ENCODE measurements at places on chromosomes 16 and 17. TPM values are rescaled to one million over a fixed set of nuclear protein-coding genes. Genes with fewer than 3 reads are reported as not detected.

Gene MYH1
- not detected for total RNA-seq

Gene OR1F1
- not detected for total RNA-seq

- no peak for DNase-seq
Observed at GRCh38 chr17:79549141-79549915, 61.5 kb downstream of the RBFOX3 start.

DNA sequence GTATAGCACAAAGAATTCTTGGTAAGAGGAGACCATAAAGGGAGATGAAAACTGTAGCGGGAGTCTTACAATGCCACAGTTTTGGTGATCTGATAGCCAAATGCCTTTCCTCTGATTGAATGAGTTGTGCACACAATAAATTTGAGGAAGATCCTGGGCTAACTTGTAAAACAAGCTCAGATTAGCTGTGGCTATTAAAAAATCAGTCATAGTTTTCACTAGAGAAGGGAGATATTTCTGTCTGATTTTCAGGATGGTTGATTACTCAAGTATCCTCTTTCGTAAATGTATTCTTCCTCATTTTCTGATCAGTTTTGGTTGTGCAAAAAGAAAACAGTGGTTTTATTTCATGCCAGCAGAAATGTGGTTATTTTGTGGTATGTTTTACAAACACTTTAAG, 9.1 kb upstream of the METTL9 start:
- DNase-seq, result peak; percentile 57

DNA sequence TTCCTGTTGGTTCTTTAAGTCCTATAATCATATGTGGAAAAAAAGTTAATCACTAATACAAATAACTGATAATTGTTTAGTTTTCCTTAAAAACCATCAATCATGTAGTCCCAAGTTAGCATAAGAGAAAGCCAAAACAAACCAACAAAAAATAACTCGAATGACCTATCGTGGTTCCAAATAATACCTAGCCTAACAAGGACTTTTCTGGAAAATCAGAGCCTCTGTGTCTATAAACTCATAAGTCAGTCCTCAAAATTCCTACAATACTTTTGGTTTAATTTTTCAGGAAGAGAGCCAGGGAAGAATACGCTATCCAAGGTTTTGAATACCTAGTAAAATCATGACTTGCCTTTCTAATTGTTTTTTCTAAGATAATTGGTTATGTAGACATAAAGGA, 975.3 kb upstream of the SOX9 start:
- DNase-seq, result no peak

DNA sequence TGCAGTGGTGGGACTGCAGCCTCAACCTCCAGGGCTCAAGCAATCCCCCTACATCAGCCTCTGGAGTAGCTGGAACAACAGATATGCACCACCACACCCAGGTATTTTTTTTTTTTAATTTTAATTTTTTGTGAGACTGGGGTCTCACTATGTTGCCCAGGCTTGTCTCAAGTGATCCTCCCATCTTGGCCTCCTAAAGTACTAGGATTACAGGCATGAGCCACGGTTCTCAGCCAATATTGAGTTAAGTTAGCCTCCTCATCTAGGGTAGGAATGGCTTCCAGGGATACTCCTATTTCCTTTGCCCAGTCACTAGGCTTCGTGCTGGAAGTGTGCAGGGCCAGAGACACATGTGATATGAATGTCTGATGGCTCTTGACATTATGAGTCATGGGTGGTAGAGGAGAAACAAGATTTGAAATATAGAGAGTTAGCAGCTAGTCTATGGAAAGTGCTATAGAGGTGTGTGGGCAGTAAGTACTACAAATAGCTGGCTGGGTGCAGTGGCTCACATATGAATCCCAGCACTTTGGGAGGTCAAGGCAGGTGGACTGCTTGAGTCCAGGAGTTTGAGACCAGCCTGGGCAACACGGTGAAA, 8.0 kb upstream of the HES7 start:
- peak; percentile 77 for DNase-seq

DNA sequence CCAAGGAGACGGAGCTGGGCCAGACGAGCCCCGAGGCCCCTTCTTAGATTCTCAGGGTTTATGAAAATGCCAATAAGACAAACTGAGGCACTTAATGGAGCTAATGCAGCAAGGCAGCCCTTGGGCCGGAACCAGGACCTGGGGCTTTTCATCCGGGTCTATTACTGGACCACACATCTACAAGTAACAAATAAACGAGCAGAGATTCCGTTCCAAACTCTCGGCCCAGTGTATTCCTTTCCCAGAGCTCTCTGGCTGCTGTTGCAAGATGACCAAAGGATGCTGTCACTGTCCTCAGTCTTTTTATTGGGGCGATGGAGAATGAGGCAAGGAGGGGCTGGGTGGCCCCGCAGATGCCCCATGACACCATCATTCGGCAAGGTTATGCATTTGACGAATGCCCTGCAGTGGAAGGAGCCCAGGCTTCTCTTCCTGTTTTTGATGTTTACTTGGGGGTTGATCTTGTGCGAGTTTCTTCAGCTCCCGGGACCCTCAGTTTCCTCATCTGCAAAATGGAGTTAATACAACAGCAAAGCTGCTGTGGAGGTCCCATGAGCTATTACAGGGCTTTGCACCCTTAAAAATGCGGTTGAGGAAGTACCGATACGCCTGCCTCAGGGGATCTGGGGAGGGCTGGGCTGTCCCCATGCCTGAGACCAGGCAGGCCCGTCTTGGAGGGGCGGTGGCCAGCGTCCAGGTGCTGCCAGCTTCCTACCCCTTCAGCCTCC, 1.1 kb upstream of the NTN1 start:
- DNase-seq, result no peak

GRCh38 chr16:15919331-15919730, 30.1 kb upstream of the ABCC1 start:
- peak; percentile 42 for DNase-seq

DNA sequence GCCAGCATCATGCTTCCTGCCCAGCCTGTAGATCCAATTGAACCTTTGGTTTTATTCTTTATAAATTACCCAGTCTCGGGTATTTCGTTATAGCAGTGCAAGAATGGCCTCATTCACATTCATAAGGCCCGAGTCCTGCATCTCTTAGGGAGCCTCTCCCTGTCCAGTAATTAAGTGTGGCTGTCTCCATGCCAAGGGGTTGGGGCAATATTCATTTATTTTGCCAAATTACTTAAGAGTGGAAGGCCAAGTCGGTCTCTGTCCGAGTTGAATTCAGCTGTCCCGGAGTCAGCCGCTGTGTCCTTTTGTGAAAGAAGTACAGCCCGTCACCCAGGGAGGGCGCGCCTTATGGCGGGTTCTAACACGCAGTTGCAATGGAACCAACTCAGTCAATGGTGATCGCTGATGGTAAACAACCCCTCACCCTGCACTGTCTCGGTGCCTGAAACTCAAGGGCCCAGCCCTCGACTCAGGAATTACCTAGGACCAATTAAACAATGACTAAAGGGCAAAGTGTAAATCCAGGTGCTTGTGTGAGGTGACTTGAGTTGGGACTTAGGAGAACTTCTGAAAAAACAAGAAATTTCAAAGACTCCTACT, 22.2 kb downstream of the KIAA0513 start:
- no peak for DNase-seq

DNA sequence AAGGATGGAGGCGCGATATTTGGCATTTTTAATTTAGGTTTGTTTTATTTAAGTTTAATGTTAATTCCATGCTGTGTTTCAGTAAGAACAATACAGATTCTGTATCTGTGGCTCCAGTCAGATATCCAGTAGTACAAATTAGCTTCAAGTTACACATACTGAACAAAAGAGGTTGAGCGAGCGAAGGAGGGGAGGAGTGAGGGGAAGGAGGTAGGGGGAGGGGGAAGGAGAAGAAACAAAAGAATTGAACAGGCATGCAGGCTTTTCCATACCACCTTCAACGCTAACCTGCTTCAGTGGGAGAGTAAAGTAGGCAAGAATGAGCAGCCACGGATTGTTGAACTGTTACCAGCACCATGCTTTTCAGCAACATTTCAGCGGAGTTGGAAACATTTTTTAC, 55.5 kb downstream of the YWHAE start:
- DNase-seq, result no peak

DNA sequence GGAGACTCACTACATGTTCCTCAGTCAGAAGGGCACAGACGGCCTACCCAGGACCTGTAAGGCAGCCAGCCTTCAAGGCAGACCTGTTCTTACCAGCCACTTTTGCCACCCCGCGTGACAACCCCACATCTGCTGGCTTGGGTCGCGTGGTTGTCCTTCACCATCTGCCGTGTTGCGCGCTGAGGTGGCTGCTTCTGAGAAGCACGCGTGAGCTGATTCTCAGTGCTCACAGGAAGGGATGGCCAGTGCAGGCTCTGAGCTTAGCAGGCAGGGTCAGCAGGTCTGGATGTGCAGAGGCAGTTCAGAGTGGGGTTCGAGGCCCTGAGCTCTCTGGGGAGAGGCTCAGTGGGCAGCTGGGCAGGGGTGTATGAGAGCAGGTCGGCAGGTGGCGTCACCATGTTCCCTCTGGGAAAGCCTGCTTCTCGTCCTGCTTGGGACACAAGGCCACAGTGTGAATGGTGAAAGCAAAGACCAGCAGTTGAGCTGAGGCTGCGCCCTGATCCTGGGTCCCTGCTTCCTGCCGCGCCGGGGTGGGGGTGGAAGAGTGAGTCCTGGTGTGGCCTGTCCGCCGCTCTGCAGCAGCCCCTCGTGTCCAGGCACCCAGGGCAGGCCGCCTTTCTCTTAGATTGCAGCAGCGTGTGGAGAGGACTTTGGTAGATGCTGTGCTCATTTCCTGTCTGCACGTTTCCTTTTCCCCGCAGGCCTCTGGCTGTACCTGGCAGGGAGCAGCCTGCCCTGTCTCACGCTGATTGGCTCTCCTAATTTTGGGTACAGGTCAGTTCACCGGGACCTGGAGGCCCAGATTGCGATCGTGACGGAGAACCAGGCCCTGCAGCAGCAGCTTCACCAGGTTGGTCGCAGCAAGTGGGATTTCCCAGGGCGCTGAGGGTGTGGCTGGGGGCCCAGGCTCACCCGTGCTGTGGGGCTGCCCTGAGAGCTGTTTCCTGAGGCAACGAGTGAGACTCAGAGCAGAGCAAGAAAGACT, 36.0 kb downstream of the PGS1 start:
- DNase-seq, result no peak

GRCh38 chr17:66777689-66778225, 57.2 kb upstream of the CACNG5 start:
- DNase-seq, result no peak

- DNase-seq, result peak; percentile 71
Observed at GRCh38 chr16:54651440-54652195, 279.0 kb upstream of the IRX5 start.

Measured in bronchial epithelial cell (primary cell).